Fibroblast of lung (primary cell): ENCODE measurements at places on chromosomes 3 and 15.

- no peak overlapping the region for H3K27ac ChIP-seq
- no peaks in the 10 kb centered on the region for H3K36me3 ChIP-seq
- no peak overlapping the region for H3K4me3 ChIP-seq
- DNase-seq, result no peak
- no peaks in the 10 kb centered on the region for H3K4me1 ChIP-seq
Measured at GRCh38 chr3:57331078-57331610, 38.7 kb upstream of the ASB14 start.

DNA sequence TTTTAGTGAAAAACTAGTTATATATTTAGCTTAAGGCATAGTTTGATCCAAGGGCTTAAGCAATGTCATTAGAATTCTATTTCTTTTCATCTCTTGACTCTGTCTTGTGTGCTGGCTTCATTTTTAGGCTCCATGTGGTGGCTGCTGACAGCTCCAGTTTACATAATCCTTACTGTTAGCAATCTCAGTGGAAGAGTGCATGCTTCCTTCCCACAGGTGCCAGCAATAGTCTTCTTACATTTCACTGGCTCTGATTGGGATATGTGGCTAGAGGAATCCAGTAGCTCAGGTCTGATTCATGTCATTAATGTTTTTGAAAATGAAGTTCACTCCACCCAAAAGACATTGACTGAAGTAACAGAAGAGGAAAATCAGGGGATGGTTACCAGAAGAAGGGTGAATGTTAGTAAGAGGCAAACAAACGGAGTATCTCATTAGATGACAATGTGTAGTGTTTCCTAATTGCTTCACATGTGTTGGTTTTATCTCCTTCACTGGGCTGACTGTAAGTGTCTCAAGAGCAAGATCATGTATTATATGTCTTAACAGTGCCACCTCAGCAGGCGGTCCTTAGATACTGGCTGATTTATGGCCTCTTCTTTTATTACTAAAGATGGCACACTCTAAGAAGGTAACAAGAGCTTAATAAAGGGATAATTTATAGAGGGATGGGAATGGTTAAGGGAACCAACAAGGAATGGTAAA is 25.6 kb upstream of the TCF12 start:
- no peaks in the 10 kb centered on the region for H3K36me3 ChIP-seq
- H3K4me1 ChIP-seq, result peaks cover 2% of the 10 kb centered on the region
- no peak overlapping the region for H3K4me3 ChIP-seq
- DNase-seq, result no peak
- no peaks in the 10 kb centered on the region for H3K27me3 ChIP-seq
- H3K27ac ChIP-seq, result no peak overlapping the region

DNA sequence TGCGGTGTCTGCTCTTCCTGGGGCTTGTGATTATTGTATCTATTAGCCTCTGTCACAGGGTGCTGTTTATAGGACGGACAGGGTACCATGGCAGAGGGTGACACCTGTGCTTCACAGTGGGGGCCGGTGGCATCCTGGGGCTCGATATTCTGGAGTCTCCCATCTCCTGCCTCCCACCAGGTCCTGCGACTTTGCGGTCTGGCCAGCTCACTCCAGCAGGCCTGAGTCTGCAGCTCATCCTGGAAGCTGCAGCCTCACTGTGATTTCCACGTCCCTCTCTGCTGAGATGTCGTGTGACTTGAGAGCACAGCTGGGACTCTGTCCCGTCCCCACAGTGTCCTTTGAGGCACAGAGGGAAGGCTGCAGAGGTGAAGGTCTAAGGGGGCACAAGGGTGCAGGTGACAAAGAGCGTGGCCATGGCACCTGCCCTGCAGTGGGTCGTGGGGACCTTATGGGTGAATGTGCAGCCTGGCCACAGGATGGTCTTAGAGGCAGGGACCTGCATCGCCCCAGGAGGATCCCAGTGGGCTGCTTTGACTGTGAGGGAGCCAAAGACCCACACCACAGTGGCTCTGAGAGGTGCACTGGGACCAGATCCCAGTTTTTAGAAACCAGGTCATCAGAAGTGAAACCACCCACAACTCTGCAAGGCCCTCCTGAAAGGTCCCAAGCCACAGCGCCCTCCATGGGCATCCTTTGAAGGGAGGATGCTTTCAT is 172.8 kb downstream of the KLF13 start:
- no peaks in the 10 kb centered on the region for H3K4me1 ChIP-seq
- no peak for DNase-seq
- H3K27ac ChIP-seq, result no peak overlapping the region
- no peaks in the 10 kb centered on the region for H3K36me3 ChIP-seq

GRCh38 chr3:194086388-194087075 is 49.4 kb upstream of the HES1 start:
- no peak for DNase-seq
- H3K4me3 ChIP-seq, result no peak overlapping the region
- H3K27ac ChIP-seq, result no peak overlapping the region
- H3K4me1 ChIP-seq, result no peaks in the 10 kb centered on the region
- H3K27me3 ChIP-seq, result no peaks in the 10 kb centered on the region
- H3K36me3 ChIP-seq, result no peaks in the 10 kb centered on the region

DNA sequence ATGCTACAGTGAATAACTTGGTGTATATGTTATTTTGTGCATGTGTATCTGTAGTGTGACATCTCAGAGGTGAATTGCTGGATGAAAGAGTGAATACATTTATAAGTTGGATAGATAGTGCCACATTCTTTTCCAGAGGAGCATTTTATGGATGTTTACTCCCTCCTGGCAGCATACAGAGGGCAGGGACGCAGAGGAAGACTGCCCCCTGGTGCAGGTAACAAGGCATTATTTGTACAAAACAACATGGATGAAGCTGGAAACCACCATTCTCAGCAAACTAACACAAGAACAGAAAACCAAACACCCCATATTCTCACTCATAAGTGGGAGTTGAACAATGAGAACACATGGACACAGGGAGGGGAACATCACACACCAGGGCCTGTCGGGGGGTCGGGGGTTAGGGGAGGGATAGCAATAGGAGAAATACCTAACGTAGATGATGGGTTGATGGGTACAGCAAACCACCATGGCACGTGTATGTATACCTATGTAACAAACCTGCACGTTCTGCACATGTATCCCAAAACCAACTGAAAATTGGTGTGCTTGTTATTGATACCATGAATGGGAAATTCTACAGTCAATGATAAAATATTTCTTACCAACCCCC is 57.9 kb upstream of the CTXND1 start:
- peak; percentile 20 for DNase-seq
- H3K27ac ChIP-seq, result no peak overlapping the region
- no peak overlapping the region for H3K4me3 ChIP-seq
- H3K4me1 ChIP-seq, result no peaks in the 10 kb centered on the region
- H3K36me3 ChIP-seq, result no peaks in the 10 kb centered on the region
- no peaks in the 10 kb centered on the region for H3K27me3 ChIP-seq

DNA sequence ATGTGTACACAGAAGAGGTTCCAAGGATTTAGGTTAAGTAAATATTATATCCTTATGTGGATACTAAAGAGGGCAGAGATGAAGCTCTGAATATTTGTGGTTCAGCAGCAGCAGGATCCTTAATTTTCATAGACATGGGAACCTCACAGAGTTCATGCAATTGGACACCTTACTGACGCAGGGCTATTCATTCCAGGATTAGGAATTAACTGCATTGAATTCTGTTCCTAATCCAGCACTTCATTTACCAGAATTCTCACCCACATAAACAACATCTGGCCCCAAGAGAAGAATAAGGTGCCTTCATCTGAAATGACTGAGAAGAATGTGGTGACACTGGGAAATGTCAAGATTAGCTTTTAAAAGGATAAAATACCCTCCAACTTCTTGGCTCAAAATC is 62.4 kb downstream of the ADAMTS9 start:
- H3K27me3 ChIP-seq, result no peaks in the 10 kb centered on the region
- H3K27ac ChIP-seq, result no peak overlapping the region

GRCh38 chr3:21668012-21668411 is 83.0 kb downstream of the ZNF385D start:
- peaks cover 6% of the 10 kb centered on the region for H3K4me1 ChIP-seq
- no peaks in the 10 kb centered on the region for H3K27me3 ChIP-seq

GRCh38 chr15:73395671-73396070 is 26.9 kb upstream of the HCN4 start:
- DNase-seq, result no peak
- H3K4me1 ChIP-seq, result no peaks in the 10 kb centered on the region
- no peaks in the 10 kb centered on the region for H3K27me3 ChIP-seq
- no peak overlapping the region for H3K27ac ChIP-seq
- H3K36me3 ChIP-seq, result no peaks in the 10 kb centered on the region
- no peak overlapping the region for H3K4me3 ChIP-seq

GRCh38 chr15:49287481-49287880 is 117.4 kb downstream of the GALK2 start:
- H3K36me3 ChIP-seq, result peaks cover 2% of the 10 kb centered on the region
- H3K27me3 ChIP-seq, result no peaks in the 10 kb centered on the region
- no peaks in the 10 kb centered on the region for H3K4me1 ChIP-seq
- H3K4me3 ChIP-seq, result no peak overlapping the region
- DNase-seq, result no peak
- no peak overlapping the region for H3K27ac ChIP-seq

GRCh38 chr3:123082370-123083065 is 15.7 kb downstream of the PDIA5 start:
- H3K4me1 ChIP-seq, result peaks cover 28% of the 10 kb centered on the region
- H3K27ac ChIP-seq, result no peak overlapping the region
- DNase-seq, result no peak
- no peaks in the 10 kb centered on the region for H3K27me3 ChIP-seq
- H3K36me3 ChIP-seq, result no peaks in the 10 kb centered on the region
- no peak overlapping the region for H3K4me3 ChIP-seq

GRCh38 chr3:187044206-187044605 is 95.1 kb downstream of the RPL39L start:
- no peaks in the 10 kb centered on the region for H3K4me1 ChIP-seq
- no peak for DNase-seq
- H3K27ac ChIP-seq, result no peak overlapping the region

- no peaks in the 10 kb centered on the region for H3K27me3 ChIP-seq
- no peak overlapping the region for H3K27ac ChIP-seq
- DNase-seq, result no peak
- H3K4me1 ChIP-seq, result no peaks in the 10 kb centered on the region
- H3K36me3 ChIP-seq, result peaks cover 14% of the 10 kb centered on the region
- no peak overlapping the region for H3K4me3 ChIP-seq
Measured at GRCh38 chr3:50287262-50287661, 5.0 kb downstream of the IFRD2 start.

DNA sequence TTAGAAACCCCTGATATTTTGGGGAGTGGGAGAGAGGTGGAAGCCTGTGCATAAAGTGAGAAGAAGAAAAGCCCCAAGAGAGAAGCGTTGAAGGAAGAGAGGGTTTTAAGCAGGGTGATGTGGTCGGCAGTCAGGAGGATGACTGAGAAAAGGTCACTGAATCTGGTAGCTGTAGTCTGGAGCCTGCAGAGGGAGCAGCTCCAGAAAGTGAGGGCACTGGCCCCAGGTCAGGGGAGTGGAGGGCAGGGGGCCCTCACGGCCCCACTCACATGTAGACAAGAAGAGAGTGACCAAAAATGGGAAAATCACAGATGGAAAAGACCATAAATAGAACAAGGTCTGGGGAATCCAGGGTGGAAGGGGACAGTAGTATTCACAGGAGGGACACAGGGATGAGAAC is 105.5 kb downstream of the RYK start:
- H3K36me3 ChIP-seq, result no peaks in the 10 kb centered on the region
- no peaks in the 10 kb centered on the region for H3K27me3 ChIP-seq
- no peak overlapping the region for H3K27ac ChIP-seq
- no peak for DNase-seq
- no peak overlapping the region for H3K4me3 ChIP-seq

DNA sequence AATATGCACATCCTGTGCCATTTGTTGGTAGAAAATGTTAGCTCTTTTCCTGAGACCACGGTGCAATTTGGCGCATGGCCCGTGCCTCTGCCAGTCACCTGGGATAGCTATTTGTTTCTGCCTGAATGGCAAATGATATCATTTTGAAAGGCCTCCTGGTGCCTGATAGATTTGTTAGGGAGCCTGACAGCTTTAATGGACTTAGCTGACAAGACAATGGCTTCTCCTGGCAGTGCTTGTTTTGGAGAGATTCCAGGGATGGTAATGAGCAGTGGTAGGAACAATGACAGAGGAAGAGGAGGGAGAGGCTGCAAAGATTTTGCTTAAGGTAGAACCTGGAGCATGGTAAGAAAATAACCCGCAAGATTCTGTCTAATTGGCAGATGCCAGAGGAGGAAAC is 268.5 kb downstream of the CLSTN2 start:
- no peak overlapping the region for H3K4me3 ChIP-seq
- no peaks in the 10 kb centered on the region for H3K27me3 ChIP-seq
- no peaks in the 10 kb centered on the region for H3K4me1 ChIP-seq
- H3K27ac ChIP-seq, result no peak overlapping the region

GRCh38 chr3:284322-284721 is 87.8 kb downstream of the CHL1 start:
- no peaks in the 10 kb centered on the region for H3K36me3 ChIP-seq
- no peak overlapping the region for H3K27ac ChIP-seq
- H3K4me1 ChIP-seq, result no peaks in the 10 kb centered on the region
- no peak for DNase-seq
- no peak overlapping the region for H3K4me3 ChIP-seq

GRCh38 chr3:11310258-11310657 is 38.1 kb downstream of the ATG7 start:
- peaks cover 8% of the 10 kb centered on the region for H3K36me3 ChIP-seq
- no peak overlapping the region for H3K4me3 ChIP-seq
- no peak for DNase-seq
- no peaks in the 10 kb centered on the region for H3K4me1 ChIP-seq

- no peak overlapping the region for H3K4me3 ChIP-seq
- no peaks in the 10 kb centered on the region for H3K36me3 ChIP-seq
- DNase-seq, result peak; percentile 69
- H3K27me3 ChIP-seq, result no peaks in the 10 kb centered on the region
Measured at GRCh38 chr3:28139288-28139687, 102.1 kb upstream of the CMC1 start.

- no peak overlapping the region for H3K27ac ChIP-seq
- peaks cover 10% of the 10 kb centered on the region for H3K4me1 ChIP-seq
- no peaks in the 10 kb centered on the region for H3K36me3 ChIP-seq
- peak; percentile 79 for DNase-seq
- H3K4me3 ChIP-seq, result no peak overlapping the region
Measured at GRCh38 chr15:71448688-71449114, 333.4 kb downstream of the THSD4 start.

DNA sequence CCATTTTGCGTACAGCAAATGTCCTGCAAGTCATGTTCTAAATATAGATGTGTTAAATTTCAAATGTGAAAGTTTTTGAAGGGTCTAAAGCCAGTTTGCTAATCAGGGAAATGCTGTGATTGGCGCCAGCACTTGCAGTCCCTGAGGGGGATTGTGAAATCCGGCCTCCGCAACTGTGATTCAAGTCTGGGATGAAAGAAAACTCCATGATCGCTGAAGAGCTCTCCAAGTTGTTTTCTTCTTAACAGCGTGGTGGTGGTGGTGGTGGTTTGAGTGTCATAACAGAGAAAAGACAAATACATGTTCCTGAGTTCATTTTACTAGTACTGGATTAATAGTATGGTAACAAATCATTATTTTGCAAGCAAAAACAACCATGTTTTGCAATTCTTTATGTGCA is 51.8 kb downstream of the MITF start:
- H3K36me3 ChIP-seq, result no peaks in the 10 kb centered on the region
- no peak overlapping the region for H3K4me3 ChIP-seq
- peak; percentile 96 for DNase-seq
- peak overlapping the region; percentile 17 for H3K27ac ChIP-seq
- peaks cover 15% of the 10 kb centered on the region for H3K4me1 ChIP-seq

GRCh38 chr3:128340904-128341555 is 125.7 kb downstream of the DNAJB8 start:
- H3K4me3 ChIP-seq, result no peak overlapping the region
- DNase-seq, result no peak
- H3K27ac ChIP-seq, result no peak overlapping the region
- H3K27me3 ChIP-seq, result no peaks in the 10 kb centered on the region
- peaks cover 3% of the 10 kb centered on the region for H3K36me3 ChIP-seq
- no peaks in the 10 kb centered on the region for H3K4me1 ChIP-seq
